Activated T-helper 17 cell treated with anti-CD3 and anti-CD28 coated beads, Interleukin-2, amount 50 U/mL, for 72 hours (primary cell): ENCODE measurements at places on chromosomes 5 and 9. TPM values are rescaled to one million over a fixed set of nuclear protein-coding genes. Genes with fewer than 3 reads are reported as not detected.

DNA sequence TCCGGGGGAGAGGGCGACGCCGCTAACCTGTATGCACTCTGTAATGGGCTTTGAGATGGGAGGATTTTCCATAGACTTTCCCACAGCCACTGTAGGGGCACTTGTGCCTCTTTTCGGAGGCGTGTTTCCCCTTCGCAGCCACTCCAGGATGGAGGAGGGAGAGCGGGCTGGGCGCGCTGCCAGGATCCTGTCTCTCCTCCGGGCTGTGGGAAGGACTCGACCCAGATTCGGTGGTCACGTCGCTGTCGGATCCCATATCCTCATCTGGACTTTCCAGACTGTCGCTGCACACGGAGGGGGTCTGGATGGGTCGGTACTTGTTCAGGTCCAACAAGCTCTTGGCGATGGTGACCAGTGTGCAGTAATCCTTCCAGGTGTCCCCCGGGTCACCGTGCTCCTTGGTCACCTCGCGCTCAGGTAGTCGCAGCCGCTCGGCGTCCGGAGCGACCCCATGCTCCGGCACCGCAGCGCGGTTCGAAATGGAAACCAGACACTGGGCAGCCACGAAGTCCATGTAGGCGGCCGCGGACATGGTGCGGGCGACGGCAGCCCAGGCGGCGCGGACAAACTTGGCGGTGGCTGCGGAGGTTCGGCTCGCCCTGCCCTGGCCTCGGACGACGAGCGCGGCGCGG lies 1.5 kb downstream of the KLF9 start:
- no peak for ATAC-seq

- no peak for ATAC-seq
These were observed 38.2 kb upstream of the LPAR1 start for GRCh38 chr9:111076519-111076918.

DNA sequence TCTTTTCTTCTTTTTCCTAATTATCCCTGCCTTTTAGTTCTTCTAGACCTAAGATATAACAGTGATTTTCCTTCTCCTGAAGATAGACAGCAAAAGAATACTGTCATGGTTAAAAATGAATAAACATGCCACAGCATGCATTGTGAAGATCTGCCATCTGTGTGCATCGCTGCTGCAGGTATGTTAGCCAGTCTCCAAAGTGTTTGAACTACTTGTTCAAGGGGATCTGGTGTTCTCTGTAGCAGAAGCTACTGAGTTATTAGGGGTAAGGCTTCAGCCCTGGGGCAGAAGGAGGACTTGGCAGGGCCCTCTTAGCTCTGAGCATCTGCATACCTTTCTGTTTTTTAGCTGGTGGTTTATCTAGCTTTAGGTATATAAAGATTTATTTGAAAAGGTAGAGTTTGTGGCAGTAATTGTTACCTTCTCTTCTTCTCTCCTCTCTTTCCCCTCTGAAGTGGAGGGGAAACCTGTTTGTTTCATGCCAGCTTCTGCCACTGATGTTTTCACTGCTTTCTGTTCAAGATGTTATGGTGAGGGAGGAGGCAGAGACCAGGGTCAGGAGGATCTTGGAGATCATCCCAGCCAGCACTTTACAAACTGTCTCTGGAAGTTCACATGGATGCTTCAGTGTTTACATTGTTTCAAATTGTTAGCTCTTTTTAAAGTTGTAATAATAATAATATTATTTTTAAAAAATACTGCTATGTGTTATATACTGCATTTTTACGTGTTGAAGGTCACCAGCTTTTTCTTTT lies 25.2 kb downstream of the GALNT10 start:
- ATAC-seq = no peak

DNA sequence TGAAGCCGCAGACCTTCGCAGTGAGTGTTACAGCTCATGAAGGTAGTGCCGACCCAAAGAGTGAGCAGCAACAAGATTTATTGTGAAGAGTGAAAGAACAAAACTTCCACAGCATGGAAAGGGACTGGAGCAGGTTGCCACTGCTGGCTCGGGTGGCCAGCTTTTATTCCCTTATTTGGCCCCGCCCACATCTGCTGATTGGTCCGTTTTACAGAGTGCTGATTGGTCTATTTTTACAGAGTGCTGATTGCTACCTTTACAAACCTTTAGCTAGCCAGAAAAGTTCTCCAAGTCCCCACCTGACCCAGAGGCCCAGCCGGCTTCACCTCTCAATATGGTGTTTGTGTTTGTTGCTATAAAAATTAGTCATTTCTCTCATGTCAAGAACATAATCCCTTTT lies 49.7 kb downstream of the RECK start:
- ATAC-seq = no peak

GRCh38 chr9:33817327-33818166 lies 587 bp downstream of the UBE2R2 start:
- ATAC-seq = peak; percentile 3

GRCh38 chr5:146947181-146947941 lies 68.8 kb upstream of the PPP2R2B start:
- no peak for ATAC-seq

- no peak for ATAC-seq
These were observed 9.0 kb upstream of the WNK2 start for GRCh38 chr9:93174976-93175375.

GRCh38 chr9:133855802-133856521 lies 117.8 kb upstream of the SARDH start:
- no peak for ATAC-seq

DNA sequence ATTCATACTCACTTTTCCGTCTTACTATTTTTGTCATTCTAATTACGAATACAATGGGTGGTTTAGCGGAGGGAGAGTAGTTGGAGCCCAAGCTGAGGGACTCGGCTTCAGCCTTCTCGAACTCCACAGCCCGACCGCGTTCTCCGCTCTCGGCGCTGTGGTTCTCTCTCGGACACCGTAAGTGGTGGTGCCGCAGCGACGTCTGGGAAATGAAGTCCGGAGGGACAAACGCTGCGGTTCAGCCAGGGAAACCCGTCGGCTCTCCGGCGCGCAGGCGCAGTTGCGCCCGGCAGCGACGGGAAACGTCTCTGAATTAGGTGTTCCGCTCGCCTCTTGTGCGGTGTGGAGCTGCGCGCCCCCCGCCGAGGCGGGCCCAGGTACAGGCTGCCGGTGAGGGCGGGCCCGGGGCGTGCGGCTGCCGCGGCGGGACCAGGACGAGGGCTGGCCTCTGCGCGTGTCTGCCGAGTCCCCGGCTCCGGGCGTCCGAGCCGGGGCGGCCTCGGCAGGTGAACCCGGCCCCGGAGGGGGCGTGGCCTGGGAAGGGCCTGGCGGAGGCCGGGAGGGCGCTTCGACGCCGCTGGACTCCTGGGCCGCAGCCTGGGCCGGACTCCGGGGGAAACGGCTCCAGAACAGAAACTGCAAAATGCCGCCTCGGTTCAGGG lies at the start of gene ZNF879:
ZNF879 (plus strand) TSS at position 277 of the 662 bp plus-strand sequence. CDS start 1,201 bp downstream, outside the sequence.
- peak; percentile 95 for ATAC-seq

- ATAC-seq = no peak
These were observed 316.2 kb upstream of the HAPLN1 start for GRCh38 chr5:84036842-84037241.

DNA sequence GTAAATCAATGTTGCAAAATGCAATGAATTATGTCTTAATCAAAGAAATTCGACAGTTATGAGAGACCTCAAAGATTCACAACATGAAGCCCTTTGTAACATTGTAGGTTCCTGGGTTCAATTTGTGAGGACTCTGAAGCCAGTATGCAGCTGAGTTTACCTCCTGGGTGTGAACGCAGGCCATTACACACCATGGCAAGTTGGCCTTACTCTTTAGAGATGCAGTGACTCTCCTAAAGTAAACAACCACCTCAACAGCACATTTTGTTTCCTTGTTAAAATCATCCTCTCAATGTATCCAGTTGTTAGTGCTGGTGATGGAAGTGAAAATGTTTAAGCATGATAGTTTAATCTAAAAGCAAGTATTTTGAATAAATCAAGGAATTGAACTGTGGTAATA lies 73.8 kb downstream of the JAKMIP2 start:
- no peak for ATAC-seq

GRCh38 chr5:171642894-171643293 lies 142.7 kb upstream of the SMIM23 start:
- ATAC-seq = no peak

GRCh38 chr5:159827861-159828260 lies 88.4 kb upstream of the ADRA1B start:
- no peak for ATAC-seq

DNA sequence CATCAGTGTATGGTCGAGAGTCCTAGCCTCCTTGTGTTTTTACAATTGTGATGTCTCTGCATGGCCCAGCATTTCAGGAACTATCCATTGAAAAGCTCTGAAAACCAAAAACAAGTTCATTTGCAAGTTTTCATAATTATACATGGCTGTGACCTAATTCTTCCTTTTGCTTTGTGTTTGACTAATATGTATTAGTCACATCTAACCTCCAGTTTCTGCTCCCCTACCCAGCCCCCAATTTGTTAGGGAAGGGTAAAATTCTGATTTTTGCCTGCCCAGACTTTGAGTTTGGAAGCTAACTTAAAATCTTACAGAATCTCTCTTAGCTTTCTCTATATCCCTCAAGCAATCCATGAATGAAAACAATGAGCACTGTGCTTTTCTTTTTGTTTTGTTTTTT lies 128.2 kb upstream of the SEMA6A start:
- no peak for ATAC-seq

- peak; percentile 68 for ATAC-seq
These were observed 52.2 kb downstream of the PCDH1 start for GRCh38 chr5:141825791-141826560.

GRCh38 chr9:98182069-98182820 lies 10.2 kb downstream of the CORO2A start:
- no peak for ATAC-seq

- peak; percentile 84 for ATAC-seq
These were observed 31.2 kb downstream of the HMGCS1 start for GRCh38 chr5:43281840-43282658.

DNA sequence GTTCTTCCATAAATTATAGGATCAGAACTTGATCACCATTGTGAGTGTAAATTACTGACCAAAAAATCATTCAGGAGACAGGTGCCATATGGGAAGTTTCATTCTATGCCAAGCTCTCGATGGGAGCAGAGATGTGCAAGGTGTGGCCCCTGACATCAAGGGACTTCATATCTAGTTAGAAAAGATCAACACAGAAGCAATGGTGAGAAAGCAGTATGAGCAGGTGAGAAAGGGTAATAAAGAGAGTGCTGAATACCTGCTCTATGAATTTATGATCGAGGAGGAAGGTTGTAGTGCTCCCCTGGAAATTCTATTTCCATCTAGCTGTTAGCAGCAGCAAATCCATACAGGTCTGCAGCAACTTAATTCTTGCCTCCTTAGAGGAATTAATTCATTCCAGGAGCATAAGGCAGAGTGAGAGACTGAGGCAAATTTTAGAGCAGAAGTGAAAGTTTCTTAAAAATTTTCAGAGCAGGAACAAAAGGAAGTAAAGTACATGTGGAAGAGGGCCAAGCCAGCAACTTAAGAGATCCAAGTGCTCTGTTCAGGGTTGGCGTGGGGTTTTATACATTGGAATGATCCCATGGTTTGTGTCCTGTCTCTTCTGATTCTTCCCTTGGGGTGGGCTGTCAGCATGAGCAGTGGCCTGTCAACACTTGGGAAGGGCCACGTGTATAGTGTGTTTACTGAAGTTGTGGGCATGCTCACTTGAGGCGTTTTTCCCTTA lies 181.8 kb downstream of the SAXO1 start:
- no peak for ATAC-seq

GRCh38 chr5:136021016-136021405 lies 7.8 kb upstream of the TGFBI start:
- no peak for ATAC-seq

DNA sequence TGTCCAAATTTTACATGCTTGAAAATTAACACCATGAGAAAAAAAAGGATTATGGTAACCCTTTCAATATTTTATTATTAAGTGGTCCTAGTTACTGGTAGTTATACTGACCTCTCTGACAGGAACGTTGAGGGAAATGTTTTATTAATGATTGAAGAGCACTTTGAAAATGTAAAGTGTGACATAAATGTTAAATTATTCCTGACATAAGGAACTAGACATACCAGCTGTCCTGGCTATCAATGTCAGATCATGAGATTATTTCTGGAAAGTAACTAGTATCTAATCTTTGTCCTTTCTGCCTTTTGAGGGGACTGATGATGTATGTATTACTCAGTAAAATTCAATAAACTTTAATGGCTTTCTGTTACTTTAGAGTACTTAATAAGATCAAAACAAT lies 1538.5 kb upstream of the CDH6 start:
- no peak for ATAC-seq

GRCh38 chr5:122431298-122431697 lies 119.3 kb downstream of the SNCAIP start:
- no peak for ATAC-seq

GRCh38 chr5:172044631-172045314 lies 38.3 kb upstream of the FBXW11 start:
- ATAC-seq = no peak

DNA sequence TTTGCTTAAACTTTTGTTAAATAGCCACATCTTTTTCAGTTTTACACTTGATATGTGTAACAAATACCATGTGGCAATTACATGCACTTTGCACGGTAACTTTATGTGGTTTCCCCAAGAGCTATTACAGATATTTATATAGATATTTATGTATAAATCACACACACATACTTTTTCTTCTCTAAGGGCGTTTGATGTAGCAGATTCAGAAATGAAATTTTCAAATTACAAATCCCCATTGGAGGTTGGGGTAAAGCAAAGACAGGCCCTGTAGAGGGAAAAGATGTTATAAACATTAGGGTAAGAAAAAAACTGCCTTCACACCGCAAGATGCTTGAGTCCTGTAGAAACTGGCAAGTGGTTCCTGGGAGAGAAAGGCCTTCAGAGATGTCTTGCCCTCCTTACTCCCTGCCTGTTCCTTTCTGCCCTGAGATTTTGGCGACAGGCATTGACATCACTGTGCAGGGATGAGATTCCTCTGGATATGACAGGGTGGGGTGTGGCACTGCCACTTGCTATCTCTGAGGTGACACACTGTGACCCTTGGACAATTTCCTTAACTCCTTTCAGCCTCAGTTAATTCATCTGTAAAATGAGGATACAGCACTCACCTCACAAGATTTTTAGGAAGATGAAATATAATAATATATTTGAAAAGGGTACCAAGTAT lies 177.9 kb upstream of the TUT7 start:
- no peak for ATAC-seq

Gene ZNF618
- total RNA-seq = 0.04 TPM

Gene MEF2C
- total RNA-seq = not detected

Gene PCDHB6
- total RNA-seq = not detected

Gene SPARC
- total RNA-seq = 0.26 TPM

Gene LCN9
- total RNA-seq = not detected

Gene CEL
- 4.2 TPM for total RNA-seq

Gene ZBTB5
- 7.7 TPM for total RNA-seq

Gene KCNIP1
- not detected for total RNA-seq

Gene INSL4
- total RNA-seq = not detected

Gene PCDHGC5
- not detected for total RNA-seq

Gene PCDHGA2
- total RNA-seq = not detected

Gene ADAMTS16
- not detected for total RNA-seq

Gene MZB1
- 55.2 TPM for total RNA-seq

Gene ARL14EPL
- not detected for total RNA-seq

Gene TCERG1
- 84.1 TPM for total RNA-seq
